ENCODE measurements at places on chromosomes 3 and 15. TPM values are rescaled to one million over a fixed set of nuclear protein-coding genes. Genes with fewer than 3 reads are reported as not detected.

DNA sequence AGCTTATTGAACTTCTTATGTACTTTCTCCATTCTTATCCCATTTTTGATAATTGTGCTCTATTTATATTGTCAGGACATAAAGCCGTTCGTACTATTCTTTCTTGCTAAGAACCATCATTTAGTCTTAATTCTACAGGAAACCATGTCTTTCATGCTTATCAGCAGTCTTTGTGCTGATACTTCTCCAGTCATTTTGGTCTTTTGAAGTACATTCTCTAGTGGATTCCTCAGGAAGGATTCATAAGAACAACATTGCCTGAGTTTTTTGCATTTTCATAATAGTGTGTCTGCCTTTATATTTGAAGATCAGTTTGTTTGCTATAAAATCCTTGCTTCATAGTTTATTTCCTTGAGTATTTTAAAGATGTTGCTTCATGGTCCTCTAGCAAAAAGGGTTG is 126.6 kb upstream of the NEO1 start:
- no peaks in the 10 kb centered on the region for H3K4me1 ChIP-seq
- no peak overlapping the region for H3K27ac ChIP-seq
- no peaks in the 10 kb centered on the region for H3K27me3 ChIP-seq
- H3K4me3 ChIP-seq, result no peak overlapping the region

DNA sequence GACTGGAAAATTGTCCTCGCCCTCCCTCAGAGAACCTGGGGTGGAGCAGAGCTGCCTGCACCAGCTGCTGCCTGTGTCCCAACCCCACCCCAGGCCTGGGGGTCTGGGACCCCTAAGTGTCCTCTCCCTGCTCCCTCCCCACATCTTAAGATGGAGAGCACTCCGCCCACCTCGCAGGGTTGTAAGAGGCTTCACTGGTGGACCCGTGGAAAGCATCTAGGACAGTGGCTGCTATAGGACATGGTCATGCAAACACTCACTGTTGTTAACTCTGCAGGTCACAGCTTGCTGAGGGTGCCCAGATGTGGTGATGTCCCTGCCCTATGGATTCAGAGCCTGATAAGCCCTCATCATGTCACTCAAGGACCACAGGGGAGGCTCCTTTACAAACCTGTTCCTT is 62.0 kb upstream of the ARNT2 start:
- no peak overlapping the region for H3K4me3 ChIP-seq
- no peaks in the 10 kb centered on the region for H3K36me3 ChIP-seq
- no peaks in the 10 kb centered on the region for H3K4me1 ChIP-seq
- DNase-seq, result no peak
- H3K27ac ChIP-seq, result no peak overlapping the region

DNA sequence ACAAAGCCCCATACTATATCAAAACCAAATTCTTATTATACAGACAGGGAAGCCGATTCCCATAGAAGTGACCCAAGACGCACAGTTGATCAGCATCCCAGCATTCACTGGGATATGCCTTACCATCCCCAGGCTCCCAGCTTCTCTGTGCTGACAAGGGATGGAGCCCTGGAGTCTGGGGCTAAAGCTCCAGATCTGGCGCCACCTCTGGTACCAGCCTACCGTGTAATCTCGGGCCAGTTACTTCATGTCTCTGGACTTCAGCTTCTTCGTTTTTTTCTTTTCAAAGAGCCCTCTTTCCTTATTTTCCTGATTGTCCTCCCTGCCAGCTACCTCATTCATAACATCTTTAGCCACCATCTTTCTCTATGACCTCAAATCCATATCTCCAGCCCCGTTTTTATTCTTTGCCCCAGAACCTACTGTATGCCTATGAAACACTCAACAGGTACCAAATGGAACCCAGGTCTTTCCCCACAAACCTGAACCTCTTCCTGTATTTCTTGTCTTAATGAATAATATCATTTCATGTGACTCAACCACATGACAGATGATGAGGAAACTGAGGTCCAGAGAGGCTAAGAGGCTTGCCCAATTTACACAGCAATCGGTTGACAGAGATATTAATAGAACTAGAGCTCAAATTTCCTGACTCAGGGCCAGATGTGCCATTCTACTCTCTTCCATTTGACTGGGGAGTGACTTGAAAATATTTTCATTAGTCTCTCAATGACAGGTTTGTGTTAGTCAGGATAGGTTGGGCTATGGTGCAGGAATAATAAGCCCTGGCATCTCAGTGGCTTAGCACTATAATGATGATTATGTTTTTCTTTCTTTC is 85.4 kb upstream of the TLE3 start:
- no peak for DNase-seq
- no peaks in the 10 kb centered on the region for H3K4me1 ChIP-seq
- H3K36me3 ChIP-seq, result no peaks in the 10 kb centered on the region
- no peak overlapping the region for H3K4me3 ChIP-seq
- H3K27ac ChIP-seq, result no peak overlapping the region
- no peaks in the 10 kb centered on the region for H3K27me3 ChIP-seq

- no peak for DNase-seq
- no peaks in the 10 kb centered on the region for H3K36me3 ChIP-seq
- no peak overlapping the region for H3K27ac ChIP-seq
- H3K27me3 ChIP-seq, result peaks cover 100% of the 10 kb centered on the region
- H3K4me3 ChIP-seq, result peak overlapping the region; percentile 17
Observed at GRCh38 chr3:147393261-147393942, 12.9 kb downstream of the ZIC4 start.

DNA sequence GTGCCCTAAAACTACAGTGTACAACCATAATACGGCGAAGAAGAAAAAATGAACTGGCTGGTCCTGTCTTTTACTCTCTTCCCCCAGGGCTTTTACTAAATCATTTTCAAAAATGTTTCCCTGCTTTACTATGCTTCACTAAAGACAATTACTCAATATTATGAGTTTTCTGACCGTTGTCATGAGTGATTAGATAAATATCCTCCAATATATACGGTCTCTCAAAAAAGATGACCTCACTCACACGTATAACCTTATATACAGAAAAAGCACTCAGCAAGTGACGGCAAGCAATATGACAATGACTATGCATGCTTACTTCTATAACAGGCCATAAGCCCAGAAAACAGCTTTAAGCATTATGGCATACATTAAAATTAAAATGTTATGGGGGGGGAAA is 60.5 kb downstream of the TBL1XR1 start:
- H3K36me3 ChIP-seq, result no peaks in the 10 kb centered on the region
- H3K4me1 ChIP-seq, result peaks cover 73% of the 10 kb centered on the region
- H3K27ac ChIP-seq, result no peak overlapping the region

DNA sequence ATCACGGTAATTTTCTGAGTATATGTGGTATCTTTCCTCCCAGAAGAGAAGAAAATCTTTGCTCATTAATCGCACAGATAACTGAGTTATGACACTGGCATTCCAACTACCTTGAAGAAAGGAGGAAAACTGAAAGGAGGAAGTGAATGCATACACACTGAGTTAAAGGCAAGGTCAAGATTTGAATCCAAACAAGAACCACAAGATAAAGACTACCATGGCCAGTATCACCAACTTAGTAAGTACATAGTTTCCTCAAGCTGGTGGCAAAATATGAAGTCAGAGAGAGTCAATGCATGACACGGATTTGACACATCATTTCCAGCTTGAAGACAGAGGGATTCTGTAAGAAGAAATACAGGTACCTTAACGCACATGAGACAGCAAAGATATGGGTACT is 287.5 kb downstream of the ULK4 start:
- H3K4me3 ChIP-seq, result no peak overlapping the region
- no peaks in the 10 kb centered on the region for H3K27me3 ChIP-seq
- no peaks in the 10 kb centered on the region for H3K4me1 ChIP-seq
- no peaks in the 10 kb centered on the region for H3K36me3 ChIP-seq
- DNase-seq, result peak; percentile 36

GP9 gene
- not detected for total RNA-seq

GRCh38 chr3:114213627-114214541 is 23.5 kb downstream of the ZNF80 start:
- H3K4me1 ChIP-seq, result peaks cover 10% of the 10 kb centered on the region
- H3K27ac ChIP-seq, result peak overlapping the region; percentile 70
- H3K36me3 ChIP-seq, result no peaks in the 10 kb centered on the region

- H3K36me3 ChIP-seq, result peaks cover 20% of the 10 kb centered on the region
- H3K27ac ChIP-seq, result no peak overlapping the region
- H3K27me3 ChIP-seq, result peaks cover 8% of the 10 kb centered on the region
- no peak overlapping the region for H3K4me3 ChIP-seq
- peaks cover 18% of the 10 kb centered on the region for H3K4me1 ChIP-seq
Observed at GRCh38 chr15:72323752-72324151, 3.8 kb upstream of the CELF6 start.

AMIGO3 gene
- total RNA-seq, result 1.3 TPM

- H3K4me1 ChIP-seq, result no peaks in the 10 kb centered on the region
- no peak for DNase-seq
- H3K27ac ChIP-seq, result no peak overlapping the region
- no peak overlapping the region for H3K4me3 ChIP-seq
- H3K27me3 ChIP-seq, result no peaks in the 10 kb centered on the region
Observed at GRCh38 chr3:114958930-114959329, 188.2 kb downstream of the ZBTB20 start.

GRCh38 chr3:165770781-165771180 is 66.4 kb downstream of the BCHE start:
- no peaks in the 10 kb centered on the region for H3K4me1 ChIP-seq
- no peak overlapping the region for H3K27ac ChIP-seq
- H3K4me3 ChIP-seq, result no peak overlapping the region
- DNase-seq, result no peak
- H3K36me3 ChIP-seq, result no peaks in the 10 kb centered on the region

- no peak overlapping the region for H3K27ac ChIP-seq
- no peak overlapping the region for H3K4me3 ChIP-seq
- H3K4me1 ChIP-seq, result no peaks in the 10 kb centered on the region
- no peak for DNase-seq
- no peaks in the 10 kb centered on the region for H3K27me3 ChIP-seq
Observed at GRCh38 chr3:140085001-140085400, 150.0 kb downstream of the CLSTN2 start.

GOLGA8G gene
- total RNA-seq, result not detected

GRCh38 chr3:55629432-55629831 is 142.3 kb upstream of the WNT5A start:
- no peaks in the 10 kb centered on the region for H3K36me3 ChIP-seq
- DNase-seq, result peak; percentile 83
- no peak overlapping the region for H3K4me3 ChIP-seq
- H3K4me1 ChIP-seq, result no peaks in the 10 kb centered on the region

GRAMD2A gene
- not detected for total RNA-seq

DNA sequence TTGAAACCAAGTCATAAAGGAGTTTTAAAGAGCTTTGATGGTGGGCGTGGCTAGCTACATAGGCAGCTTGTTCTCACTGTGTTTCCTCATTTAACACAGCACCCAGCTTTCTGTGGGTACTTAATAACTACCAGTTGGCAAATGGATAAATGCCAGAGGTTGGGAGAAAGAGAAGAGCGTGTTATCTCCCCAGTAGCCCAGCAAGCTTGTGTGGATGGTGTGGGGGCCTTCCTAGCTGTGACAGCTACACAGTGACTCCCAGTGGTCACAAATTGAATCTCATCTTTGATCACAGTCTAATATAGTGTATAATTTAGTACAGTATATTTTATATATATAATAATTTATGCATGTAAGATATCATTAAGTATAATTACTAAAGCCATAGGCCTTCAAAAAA is 984.1 kb downstream of the EPHA3 start:
- H3K4me3 ChIP-seq, result no peak overlapping the region
- no peaks in the 10 kb centered on the region for H3K27me3 ChIP-seq
- no peaks in the 10 kb centered on the region for H3K36me3 ChIP-seq
- H3K27ac ChIP-seq, result no peak overlapping the region

- no peaks in the 10 kb centered on the region for H3K27me3 ChIP-seq
- no peak overlapping the region for H3K4me3 ChIP-seq
- DNase-seq, result no peak
- H3K27ac ChIP-seq, result no peak overlapping the region
- peaks cover under 1% of the 10 kb centered on the region for H3K36me3 ChIP-seq
Observed at GRCh38 chr3:114320246-114320645, 26.4 kb downstream of the TIGIT start.

FBXL22 gene
- total RNA-seq, result not detected

NR1I2 gene
- not detected for total RNA-seq

DNA sequence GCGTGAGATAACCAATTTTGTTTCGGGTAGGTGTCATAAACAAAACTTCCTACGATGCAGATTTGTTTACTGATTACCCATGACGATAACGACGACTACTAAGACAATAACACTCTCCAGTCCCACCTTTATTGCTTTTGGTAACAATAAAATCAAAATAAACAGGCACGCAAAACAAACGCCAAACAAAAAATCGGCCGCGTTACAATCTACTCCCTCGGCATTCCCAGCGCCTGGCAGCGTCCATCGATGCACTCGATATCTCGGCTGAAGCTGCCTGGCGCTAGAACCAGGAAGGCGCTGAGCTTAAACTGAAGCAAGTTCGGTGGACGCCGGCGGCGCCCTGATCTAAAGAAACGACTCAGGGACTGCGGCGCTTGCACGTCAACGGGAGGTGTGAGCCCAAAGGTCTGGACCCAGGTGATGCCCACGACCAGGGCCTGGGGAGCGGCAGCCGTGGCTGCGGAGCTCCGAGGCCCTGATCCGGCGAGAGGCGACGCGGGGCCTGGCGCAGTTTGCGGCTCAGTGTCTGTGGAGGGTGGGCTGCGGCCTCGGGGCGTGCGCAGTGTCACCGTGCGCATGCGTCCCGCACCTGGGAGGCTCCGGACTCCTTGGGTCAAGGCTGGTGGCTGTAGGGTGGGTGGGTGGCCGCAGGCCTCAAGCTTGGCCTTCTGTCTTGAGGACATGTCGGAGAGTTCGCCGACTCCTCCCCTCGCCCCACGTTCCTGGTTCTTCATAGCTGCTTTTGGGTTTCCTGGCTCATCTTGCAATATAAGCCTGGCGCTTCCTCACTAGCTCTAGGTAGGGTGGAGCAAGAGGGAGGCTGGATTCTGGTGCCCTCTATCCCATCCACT is at the start of gene RSRC1:
Gene RSRC1, plus strand, starts transcription at position 286 of the 854 bp plus-strand sequence. CDS start 12,016 bp downstream, outside the sequence.
- peaks cover 48% of the 10 kb centered on the region for H3K4me1 ChIP-seq
- H3K4me3 ChIP-seq, result peak within 1 kb of the TSS; percentile 91
- peak within 1 kb of the TSS; percentile 88 for H3K27ac ChIP-seq
- H3K27me3 ChIP-seq, result peaks cover 11% of the 10 kb centered on the region
- no peaks in the 10 kb centered on the region for H3K36me3 ChIP-seq

DNA sequence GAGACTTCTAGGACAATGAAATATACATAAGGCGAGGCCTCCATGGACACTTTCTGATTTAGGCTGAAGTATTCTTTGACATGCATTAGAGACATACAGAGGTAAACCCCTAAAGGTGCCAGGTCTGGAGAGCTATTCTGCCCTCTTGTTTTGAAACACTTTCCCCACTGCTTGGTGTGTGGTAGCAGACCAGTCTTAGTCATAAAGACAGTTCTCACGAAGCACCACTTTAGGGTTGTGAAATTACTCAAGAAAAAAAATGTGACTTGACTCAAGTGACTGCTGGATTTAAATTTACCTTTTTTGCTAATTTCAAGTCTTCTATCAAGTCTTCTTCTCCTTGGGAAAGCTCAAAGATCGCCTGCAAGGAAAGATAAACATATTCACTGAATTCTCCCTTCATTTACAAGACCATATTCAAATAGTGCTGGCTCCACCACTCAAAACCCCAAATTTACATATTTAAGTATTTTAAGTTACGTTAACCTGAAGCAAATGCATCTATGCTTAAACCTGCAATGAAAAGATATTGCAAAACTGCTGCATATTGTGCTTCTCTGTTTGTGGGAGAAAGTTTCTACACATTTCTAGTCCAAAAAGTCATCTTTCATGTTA is 48.4 kb downstream of the ARHGEF3 start:
- H3K36me3 ChIP-seq, result peaks cover 33% of the 10 kb centered on the region
- H3K4me1 ChIP-seq, result peaks cover 26% of the 10 kb centered on the region
- H3K4me3 ChIP-seq, result no peak overlapping the region
- no peak for DNase-seq
